Kasumi-1 (cell line): ENCODE measurements at places on chromosomes 1 and 21.

- no peak for DNase-seq
These were observed 489.7 kb downstream of the NPHP4 start for GRCh38 chr1:5502311-5503194.

DNA sequence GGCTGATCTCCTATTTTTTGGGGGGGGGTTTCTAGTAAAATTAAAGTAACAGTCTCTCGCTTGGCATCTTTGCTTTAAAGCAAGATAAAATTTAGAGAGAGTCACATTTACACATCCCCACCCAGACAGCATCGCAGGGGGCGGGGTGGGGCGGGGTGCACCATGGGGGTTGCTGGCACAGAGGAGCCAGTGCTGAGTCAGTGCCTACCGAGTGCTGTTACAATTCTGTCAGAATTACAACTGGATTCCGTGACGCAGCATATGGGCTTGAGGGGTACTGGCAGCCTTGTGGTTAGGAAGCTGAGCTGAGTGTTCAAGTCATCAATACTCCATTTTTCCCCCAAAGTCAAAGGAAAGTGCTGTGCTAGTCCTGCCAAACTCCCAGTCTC, 175.9 kb downstream of the PRDM16 start:
- no peak for DNase-seq

GRCh38 chr1:33715195-33715811, 148.6 kb upstream of the HMGB4 start:
- DNase-seq: no peak

- DNase-seq: no peak
These were observed 27.4 kb downstream of the LAMB3 start for GRCh38 chr1:209624558-209625549.

- DNase-seq: no peak
These were observed 1.4 kb upstream of the PIK3R3 start for GRCh38 chr1:46133781-46134350.

- DNase-seq: peak; percentile 38
These were observed 17.7 kb downstream of the PTPRC start for GRCh38 chr1:198656500-198656932.

DNA sequence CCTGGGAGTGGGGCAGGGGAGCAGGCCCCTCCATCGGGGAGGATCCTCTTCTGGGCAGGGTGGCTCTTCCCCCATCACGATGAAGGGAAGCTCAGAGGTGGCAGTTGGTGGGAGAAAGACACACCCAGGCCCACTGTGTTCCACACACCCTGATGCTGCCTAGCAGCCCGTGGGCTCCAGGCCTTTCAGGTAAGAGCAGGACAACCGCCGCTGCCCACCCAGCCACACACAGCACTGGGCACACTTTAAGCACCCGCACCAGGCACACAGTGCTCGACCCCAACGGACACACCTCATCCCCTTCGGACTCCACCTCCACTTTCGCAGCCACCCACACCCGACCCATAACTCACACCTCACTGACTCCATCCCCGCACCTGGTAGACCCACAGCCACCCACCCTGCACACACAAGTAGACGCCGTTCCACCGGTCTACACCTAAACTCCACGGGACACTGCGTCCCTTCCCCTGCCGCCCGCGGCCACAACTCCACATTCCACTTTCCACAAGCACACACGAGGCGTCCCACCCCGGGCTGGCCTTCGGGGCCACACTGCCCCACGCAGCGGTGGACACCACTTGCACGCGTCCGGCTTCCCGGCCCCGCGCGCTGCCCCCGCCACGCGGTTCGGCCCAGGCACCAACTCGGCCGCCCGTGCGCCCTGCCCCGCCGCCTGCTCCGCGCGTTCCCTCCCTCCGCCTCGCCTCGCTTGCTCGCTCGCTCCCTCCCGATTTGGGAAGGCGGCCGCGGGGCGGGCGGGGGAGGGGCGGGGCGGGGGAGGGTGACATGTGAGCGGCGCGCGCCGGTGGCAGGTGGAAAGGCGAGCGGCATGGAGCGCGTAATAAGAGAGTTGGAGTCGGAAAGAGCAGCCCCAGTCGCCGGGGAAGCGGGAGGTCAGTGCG, at the start of gene KCNQ4:
KCNQ4 (plus strand) TSS at position 787 of the 905 bp plus-strand sequence. CDS start 307 bp downstream, outside the sequence.
- DNase-seq: no peak

- no peak for DNase-seq
These were observed 10.2 kb upstream of the NAV1 start for GRCh38 chr1:201528631-201529252.
